ENCODE measurements at places on chromosomes 5 and 9.

- DNase-seq = peak; percentile 40
Observed at GRCh38 chr5:163306421-163306820, 131.0 kb upstream of the CCNG1 start.

DNA sequence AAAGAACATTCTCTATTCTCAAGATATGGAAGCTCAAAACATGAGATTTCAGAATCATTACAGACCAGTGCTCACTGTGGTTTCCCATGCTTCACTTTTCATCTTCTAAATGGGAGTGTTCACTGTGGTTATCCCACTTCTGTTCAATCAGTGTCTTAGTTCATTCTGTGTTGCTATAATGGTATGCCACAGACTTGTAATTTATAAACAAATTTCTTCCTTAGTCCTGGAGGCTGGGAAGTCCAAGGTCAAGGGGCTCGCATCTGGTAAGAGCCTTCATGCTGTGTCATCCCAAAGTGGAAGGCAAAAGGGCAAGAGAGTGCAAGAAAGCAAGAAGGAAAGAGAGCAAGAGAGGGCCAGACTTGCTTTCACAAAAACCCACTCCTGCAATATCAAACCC lies 146.3 kb downstream of the TTC39B start:
- no peak for DNase-seq

GRCh38 chr9:36551910-36552309 lies 20.8 kb upstream of the MELK start:
- peak; percentile 21 for DNase-seq

DNA sequence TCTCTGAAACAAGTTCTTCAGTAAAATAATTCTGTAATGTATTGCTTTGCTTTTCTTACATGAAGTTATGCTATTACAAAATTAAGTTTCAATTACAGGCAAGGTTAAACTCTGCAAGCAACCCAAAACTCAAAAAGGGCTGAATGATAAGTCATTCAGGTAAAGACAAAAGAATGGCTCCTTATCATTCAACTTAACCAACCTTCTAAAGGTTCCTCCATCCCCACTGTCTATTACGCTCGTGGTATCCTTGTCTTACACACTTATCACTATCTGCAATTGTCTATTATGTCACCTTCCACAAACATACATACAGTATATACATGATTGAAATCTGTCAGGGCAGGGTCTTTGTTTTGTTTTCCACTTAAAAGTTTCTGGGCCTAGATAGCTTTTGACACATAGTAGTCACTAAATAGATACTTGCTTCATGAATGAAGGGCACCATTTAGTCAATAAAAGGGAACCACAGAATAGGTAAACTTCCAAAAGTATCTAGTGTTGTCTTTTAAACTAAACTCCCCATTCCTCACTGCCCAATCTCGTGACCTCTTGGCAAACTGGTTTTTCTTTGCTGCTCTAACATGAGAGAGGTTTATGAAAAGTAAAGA lies 6.9 kb downstream of the RPL37 start:
- DNase-seq = no peak

- no peak for DNase-seq
Observed at GRCh38 chr9:77759391-77759790, 111.3 kb upstream of the GNA14 start.

GRCh38 chr5:1183424-1184162 lies 17.8 kb upstream of the SLC6A19 start:
- no peak for DNase-seq
